ENCODE measurements at places on chromosomes 11 and 22. TPM values are rescaled to one million over a fixed set of nuclear protein-coding genes. Genes with fewer than 3 reads are reported as not detected.

GRCh38 chr11:95055283-95055897, 6.2 kb downstream of the KDM4F start:
- H3K36me3 ChIP-seq, result no peaks in the 10 kb centered on the region
- H3K27me3 ChIP-seq, result no peaks in the 10 kb centered on the region
- H3K27ac ChIP-seq, result no peak overlapping the region
- no peak for DNase-seq

DNA sequence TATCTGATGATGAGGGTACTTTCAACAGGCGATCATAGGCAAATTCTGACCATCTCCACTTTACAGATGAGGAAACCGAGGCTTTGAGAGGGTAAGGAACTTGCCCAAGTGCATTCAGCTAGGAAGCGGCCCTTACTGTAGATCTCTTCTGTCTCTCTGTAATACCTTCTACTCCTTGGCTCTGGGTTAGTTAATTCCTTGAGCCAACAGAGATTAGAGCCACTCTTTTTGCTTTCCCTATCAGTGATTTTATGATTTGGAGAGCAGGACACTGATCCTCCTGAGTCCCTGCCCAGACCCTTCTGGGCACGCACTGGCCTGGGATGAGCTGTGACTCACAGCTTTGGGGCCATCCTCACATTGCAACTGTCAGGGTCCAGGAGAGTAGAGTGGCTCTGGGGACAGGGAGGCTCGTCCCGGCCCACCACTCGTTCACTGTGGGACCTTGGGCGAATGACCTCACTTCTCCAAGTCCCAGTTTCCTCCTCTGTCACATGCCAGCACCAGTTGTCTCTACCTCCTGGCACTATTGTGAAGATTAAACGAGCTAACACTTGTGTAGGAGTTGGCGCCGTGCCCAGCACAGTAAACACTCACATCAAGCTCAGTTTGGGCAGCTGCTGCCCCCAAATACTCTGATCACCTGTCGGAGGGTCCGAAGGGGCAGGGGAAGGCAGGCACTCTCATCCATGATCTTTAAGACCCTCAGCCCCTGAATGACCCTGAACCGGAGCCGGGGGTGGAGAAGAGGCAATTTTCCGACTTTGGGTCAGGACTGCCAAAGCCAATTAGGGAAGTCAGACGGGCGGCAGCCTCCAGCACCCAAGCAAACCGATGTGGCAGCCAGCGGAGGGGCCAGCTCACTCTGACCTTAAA, 235.0 kb downstream of the MIAT start:
- H3K4me1 ChIP-seq, result peaks cover 19% of the 10 kb centered on the region
- H3K36me3 ChIP-seq, result no peaks in the 10 kb centered on the region
- peak; percentile 78 for DNase-seq
- no peaks in the 10 kb centered on the region for H3K27me3 ChIP-seq
- no peak overlapping the region for H3K4me3 ChIP-seq

DNA sequence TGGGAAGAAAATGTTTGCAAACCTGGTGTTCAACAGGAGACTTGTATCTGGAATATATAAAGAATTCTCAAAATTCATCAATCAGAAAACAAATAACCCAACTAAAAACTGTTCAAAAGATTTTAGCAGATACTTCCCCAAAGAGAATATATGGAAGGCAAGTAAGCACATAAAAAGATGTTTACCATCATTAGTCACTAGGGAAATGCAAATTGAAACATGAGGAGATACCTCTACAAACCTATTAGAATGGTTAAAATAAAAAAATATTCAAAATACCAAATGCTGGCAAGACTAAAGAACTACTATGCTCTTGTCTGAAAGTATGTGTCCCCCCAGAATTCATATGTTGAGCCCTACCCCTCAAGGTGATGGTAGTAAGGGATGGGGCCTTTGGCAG, 8.6 kb downstream of the EXPH5 start:
- no peak overlapping the region for H3K4me3 ChIP-seq
- H3K4me1 ChIP-seq, result no peaks in the 10 kb centered on the region
- no peaks in the 10 kb centered on the region for H3K36me3 ChIP-seq
- H3K27me3 ChIP-seq, result no peaks in the 10 kb centered on the region
- H3K27ac ChIP-seq, result no peak overlapping the region

DNA sequence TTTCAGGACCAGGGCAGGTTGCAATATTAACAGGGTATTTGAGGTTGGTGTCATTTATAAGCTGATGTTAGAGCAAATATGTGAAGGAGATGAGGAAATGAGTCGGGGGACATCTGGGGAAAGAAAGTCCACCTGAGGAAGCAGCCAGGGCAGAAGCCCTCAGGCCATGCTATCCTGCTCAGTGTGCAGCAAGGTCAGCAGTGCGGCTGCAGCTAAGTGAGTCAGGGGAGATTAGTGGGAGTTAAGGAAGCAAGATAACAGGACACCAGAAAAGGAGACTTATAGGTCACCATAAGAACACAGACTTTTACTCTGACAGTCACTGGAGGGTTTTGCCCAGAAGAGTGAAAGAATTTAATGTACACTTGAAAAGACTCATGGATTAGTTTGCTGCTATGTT, 468.9 kb downstream of the NTM start:
- H3K36me3 ChIP-seq, result no peaks in the 10 kb centered on the region
- no peak overlapping the region for H3K27ac ChIP-seq
- H3K27me3 ChIP-seq, result peaks cover 36% of the 10 kb centered on the region
- H3K4me3 ChIP-seq, result no peak overlapping the region
- DNase-seq, result no peak

DNA sequence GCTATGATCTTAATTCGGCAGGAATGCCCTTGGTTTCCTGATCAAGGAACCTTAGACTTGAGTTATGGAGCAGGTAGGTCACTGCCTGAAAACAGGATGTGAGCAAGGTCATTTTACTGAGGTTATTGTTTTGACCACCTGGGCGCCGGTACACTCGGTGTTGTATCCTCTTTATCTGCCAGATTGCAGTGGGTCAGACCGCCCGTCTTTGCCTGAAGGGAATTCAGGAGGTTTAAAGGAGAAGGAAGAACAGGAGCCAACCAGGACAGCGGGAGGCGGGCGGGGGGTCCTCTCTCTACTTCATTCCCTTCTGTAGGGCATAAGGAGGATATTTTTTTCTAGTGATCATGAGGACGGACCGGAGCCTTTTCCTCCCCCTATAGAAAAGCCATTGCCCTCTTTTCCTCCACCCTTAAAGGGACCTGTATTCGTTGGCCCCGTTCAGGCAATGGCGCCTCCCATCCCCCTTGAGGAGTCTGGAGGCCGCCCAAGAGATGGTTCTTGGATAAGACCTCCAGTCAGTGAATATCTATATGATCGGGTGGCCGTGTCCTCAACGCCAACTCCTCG, 649 bp downstream of the MS4A15 start:
- no peaks in the 10 kb centered on the region for H3K36me3 ChIP-seq
- no peak for DNase-seq
- no peak overlapping the region for H3K27ac ChIP-seq
- H3K27me3 ChIP-seq, result peaks cover 14% of the 10 kb centered on the region

- no peak overlapping the region for H3K4me3 ChIP-seq
- DNase-seq, result no peak
- H3K27ac ChIP-seq, result no peak overlapping the region
Measured at GRCh38 chr11:61404641-61405040, 12.3 kb downstream of the TMEM216 start.

GRCh38 chr11:127675581-127675980, 675.0 kb upstream of the KIRREL3 start:
- H3K27ac ChIP-seq, result no peak overlapping the region
- no peak for DNase-seq
- no peaks in the 10 kb centered on the region for H3K27me3 ChIP-seq
- no peaks in the 10 kb centered on the region for H3K36me3 ChIP-seq

GRCh38 chr11:34915136-34916014, 804 bp downstream of the APIP start:
- peak; percentile 77 for DNase-seq
- H3K36me3 ChIP-seq, result peaks cover 5% of the 10 kb centered on the region
- no peaks in the 10 kb centered on the region for H3K27me3 ChIP-seq
- peaks cover 16% of the 10 kb centered on the region for H3K4me1 ChIP-seq

MLC1 gene
- 0.37 TPM for total RNA-seq

HBE1 gene
- not detected for total RNA-seq

DYNC2H1 gene
- 44.0 TPM for total RNA-seq

SUSD2 gene
- total RNA-seq, result 1.3 TPM

TRPC6 gene
- total RNA-seq, result not detected

TESMIN gene
- total RNA-seq, result 13.5 TPM

CRYBB1 gene
- not detected for total RNA-seq

GGT5 gene
- not detected for total RNA-seq

GPR83 gene
- 0.06 TPM for total RNA-seq

PGA5 gene
- not detected for total RNA-seq

Data from A673 (cell line).